Activated CD4-positive, alpha-beta T cell treated with anti-CD3 and anti-CD28 coated beads, Interleukin-2, amount 10 ng/mL, durations not matched to agents 7 days and 5 days (primary cell): ENCODE measurements at places on chromosomes 5 and 9.

DNA sequence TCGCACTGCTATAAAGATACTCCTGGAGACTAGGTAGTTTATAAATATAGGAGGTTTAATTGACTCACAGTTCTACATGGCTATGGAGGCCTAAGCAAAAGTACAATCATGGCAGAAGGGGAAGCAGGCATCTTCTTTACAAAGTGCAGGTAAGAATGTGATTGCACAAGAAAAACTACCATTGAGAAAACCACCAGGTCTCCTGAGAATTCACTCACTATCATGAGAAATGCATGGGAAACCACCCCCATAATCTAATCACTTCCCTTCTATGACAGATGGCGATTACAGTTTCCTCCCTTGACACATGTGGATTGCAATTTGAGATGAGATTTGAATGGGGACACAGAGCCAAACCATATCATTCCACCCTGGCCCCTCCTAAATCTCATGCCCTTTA is 121.2 kb upstream of the ST8SIA4 start:
- no peak for DNase-seq

GRCh38 chr9:72509053-72509452 is 12.4 kb upstream of the TMC1 start:
- no peak for DNase-seq

GRCh38 chr5:149671544-149671943 is 58.6 kb upstream of the PPARGC1B start:
- no peak for DNase-seq

DNA sequence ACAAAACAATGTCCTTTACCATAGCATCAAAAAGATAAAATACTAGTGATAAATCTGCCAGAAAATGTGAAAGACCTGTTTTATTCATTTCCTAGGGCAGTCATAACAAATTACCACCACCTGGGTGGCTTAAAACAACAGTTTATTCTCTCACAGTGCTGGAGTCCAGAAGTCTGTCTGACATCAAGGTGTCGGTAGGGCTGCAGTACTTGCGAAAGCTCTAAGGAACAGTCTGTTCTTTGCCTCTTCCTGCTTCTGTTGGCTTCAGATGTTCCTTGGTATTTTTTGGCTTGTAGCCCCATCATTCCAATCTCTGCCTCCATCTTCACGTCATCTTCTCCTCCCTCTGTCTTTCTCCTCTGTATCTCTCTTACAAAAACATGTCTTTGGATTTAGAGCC is 51.0 kb downstream of the PTPDC1 start:
- no peak for DNase-seq

DNA sequence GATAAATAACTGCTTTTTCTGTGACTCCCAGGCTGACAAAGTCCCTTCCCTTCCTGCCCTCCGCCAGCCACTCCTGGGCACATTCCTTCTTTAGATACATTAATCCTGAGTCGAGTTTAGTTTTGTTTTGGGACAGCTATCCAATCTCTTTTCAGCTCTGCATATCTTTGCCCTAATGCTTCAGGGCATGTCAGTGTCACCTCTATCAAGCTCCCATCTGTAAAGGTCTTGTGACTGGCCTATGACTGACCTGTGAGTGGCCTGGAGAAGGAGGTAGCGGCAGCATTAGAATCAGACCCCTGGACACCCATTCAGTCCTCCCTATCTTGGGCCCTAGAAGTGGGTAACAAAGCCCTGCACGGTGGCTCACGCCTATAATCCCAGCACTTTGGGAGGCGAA is 34.0 kb upstream of the KLF4 start:
- no peak for DNase-seq

GRCh38 chr5:93586736-93587596 is 3.9 kb downstream of the NR2F1 start:
- DNase-seq: no peak
